ENCODE measurements at places on chromosomes 2 and 18. TPM values are rescaled to one million over a fixed set of nuclear protein-coding genes. Genes with fewer than 3 reads are reported as not detected.
A peak's percentile ranks its signal among the peaks of the same experiment; 100 is the strongest.

DNA sequence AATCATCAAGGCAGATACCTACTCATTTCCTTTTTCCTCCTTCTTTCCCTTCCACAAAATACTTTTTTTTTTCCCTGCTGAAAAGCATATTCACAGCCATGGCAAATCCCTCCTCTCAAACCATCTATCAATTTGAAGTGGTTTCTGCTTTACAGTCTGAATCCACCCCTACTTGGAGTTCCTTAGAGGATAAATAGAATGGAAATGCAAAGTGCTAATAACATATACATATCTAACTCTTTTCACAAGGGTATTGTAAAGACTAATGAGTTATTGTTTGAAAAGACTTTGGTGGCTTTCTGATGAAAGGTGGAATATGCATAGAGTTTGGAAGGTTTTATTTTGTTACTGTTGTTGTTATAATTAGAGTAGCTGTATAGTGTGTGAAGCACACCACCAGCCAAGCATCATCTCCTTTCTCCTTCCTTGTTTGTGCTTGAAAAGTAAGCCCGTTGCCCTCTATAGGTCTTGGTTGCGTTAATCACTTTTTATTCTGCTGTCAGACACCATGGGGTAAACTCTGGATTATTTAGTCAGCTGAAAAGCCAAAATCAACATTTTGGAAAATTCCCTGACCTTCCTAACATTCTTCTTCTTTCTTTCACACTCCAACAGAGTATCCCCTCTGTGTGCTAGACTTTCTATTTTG, 2126.9 kb upstream of the CELF4 start:
- no peak for DNase-seq

DNA sequence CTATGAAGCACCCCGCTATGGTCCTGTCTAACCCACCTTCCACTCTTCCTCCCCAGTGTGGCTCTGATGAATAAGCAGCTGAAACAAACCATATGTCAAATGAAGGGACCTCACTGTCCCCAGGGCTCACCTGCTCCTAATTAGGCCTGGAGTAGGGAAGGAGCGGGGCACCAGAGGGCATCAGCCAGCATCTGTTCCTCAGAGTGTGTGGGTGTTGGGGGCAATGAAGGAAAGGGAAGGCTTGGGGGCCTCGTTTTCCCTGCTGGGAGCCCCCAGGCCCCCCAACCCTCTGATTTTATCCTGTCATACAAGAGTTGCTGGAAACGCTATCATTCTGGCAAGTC, 274.7 kb downstream of the HAUS1 start:
- DNase-seq = no peak

DNA sequence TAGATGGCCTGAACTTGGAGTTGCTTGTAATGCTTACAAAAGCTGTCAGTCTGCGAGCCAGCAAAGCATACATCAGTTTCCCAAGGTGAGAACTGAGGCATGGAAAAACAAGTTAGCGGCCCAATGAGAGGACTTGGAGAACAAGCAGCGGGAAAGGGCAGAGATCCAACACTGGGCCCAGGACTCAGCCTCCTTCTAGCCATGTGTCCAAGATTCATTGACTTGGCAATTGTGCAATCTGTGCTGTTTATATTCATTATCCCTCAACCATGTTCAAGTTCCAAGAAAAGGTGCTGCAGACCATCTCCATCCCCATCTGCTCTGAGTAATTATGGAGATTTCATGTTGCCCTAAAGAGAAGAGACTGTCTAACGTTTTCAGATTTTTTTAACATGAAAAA, 187.4 kb downstream of the ALK start:
- DNase-seq = no peak

DNA sequence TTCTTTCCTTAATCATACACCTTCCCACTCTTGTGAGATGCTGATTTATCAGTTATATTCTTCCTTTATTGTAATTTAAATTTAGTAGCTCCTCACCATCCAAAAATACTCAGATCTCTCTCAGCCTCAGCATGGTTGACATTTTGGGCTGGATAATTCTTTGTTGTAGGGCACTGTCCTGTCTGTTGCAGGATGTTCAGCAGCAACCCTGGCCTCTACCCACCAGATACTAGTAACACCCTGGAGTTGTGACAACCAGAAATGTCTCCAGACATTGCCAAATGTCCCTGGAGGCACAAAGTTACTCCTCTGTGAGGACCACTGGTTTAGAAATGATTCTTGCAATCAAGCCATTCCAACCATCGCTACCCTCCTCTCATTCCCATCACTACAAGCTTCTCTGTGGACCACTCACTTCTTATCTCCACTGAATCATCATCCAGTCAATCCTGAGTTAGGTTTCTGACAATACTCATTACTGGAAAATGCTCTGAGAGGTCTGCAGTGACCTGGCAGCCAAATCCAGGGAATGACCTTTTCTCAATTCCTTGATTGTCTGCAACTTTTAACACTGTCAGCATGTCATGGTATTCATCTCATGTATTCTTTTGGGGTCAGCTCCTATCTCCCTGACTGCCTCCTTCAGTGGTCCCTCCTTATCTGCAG, 43.3 kb downstream of the OSBPL6 start:
- no peak for DNase-seq

GRCh38 chr2:236675051-236675450, 105.4 kb downstream of the ACKR3 start:
- no peak for DNase-seq

DNA sequence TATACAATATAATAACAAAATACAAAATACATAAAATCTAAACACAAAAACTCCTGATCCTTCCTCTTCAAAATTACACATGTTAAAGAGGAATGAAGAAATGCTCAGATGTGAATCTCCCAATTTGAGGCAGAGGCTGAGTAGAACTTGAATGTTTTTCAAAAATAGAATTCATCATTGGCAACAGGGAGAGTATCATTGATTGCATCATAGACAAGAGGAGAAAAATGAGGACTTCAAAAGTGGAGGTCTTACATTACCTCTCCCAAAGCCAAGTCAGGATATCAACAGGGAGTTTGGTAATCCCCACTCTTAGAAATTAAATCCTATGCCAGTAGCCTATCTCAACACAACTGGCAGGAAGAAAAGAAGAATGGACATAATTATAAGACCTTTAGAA, 2023.9 kb upstream of the CELF4 start:
- no peak for DNase-seq

GRCh38 chr2:11758647-11759046, 12.2 kb downstream of the LPIN1 start:
- peak; percentile 22 for DNase-seq

CFAP65 gene
- total RNA-seq = not detected

KCNG3 gene
- total RNA-seq = not detected

ALPP gene
- not detected for total RNA-seq

NOSTRIN gene
- 62.1 TPM for total RNA-seq

HJURP gene
- total RNA-seq = 0.55 TPM

DAW1 gene
- not detected for total RNA-seq

TEX44 gene
- total RNA-seq = not detected

Data from mesenteric fat pad (tissue), 1 donor.